ENCODE measurements at places on chromosomes 3 and 15.

GRCh38 chr3:146160964-146161662 is at the start of gene PLOD2:
Gene PLOD2 (minus strand): TSS chr3:146161184. CDS start chr3:146160989, 195 bp downstream.
- DNase-seq, result peak; percentile 64

DNA sequence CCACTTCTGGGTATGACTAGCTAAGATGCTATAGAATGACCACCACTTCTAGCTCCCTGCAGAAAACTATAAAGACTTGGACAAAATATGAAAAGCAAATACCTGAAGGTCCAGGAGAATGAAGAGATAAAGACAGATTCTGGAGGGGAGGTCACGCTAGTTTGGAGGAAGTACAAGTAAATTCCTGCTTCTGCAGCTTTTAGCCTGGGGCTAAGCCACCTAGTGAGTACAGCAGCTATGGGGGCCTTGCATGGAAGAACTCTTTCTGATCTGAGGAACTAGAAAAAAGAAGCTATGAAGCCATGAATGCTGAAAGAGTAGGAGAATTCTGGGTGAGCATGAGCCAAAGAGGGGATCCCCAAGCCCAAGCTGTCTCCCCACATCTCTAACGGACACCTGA is 29.8 kb downstream of the NRG4 start:
- DNase-seq, result no peak

- DNase-seq, result no peak
Measured at GRCh38 chr3:18382760-18383369, 42.3 kb downstream of the SATB1 start.

GRCh38 chr3:188272481-188273372 is 118.8 kb downstream of the LPP start:
- DNase-seq, result no peak

DNA sequence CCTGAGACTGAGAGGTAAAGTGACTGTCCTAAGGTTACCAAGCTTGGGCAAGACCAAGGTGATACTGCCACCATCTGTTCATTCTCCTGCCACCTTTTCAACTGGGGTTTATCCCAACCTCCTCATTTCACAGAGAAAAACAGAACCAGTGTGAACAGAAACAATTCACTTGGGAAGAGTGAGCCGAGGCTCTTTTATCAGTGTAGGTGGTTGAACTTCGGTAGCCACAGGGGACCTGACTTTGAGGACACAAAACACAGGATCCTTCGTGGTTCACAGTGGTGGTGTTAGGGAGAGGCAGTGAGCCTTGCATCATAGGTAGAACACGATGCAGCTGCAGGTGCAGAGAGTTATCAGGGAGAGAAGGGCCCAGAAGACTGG is 72.8 kb upstream of the ICE2 start:
- DNase-seq, result no peak

DNA sequence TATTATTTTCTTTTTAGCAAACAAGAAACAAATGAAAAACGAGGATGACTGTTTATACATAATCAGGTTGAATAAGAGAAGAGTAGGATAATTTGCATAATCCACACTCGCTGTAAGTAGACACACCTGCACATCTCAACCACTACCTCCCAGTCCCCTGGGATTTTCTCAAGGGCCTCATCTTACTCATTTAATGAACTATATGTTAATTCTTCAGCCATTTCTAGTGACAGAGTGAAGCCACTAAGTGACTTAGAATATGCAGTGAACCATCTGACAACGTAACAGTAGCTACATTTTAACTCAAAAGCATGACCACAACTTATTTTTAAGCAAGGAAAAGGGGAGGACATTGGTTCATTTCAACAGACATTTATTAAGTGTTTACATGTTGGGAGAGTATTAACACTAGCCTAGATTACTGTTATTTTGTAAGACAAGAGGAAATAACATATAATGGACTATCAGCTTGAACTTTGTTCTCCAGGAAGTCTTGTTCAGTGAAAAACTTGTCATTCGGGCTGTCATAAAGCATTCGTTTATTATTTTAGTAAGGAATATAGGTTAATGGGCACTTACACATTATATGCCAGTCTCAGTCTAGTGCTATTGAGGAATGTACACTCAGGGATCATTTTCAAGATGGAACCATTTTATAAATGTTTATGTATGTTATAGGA is 173.0 kb upstream of the ROBO2 start:
- no peak for DNase-seq

- DNase-seq, result no peak
Measured at GRCh38 chr3:100480081-100480480, 12.3 kb upstream of the TMEM45A start.

DNA sequence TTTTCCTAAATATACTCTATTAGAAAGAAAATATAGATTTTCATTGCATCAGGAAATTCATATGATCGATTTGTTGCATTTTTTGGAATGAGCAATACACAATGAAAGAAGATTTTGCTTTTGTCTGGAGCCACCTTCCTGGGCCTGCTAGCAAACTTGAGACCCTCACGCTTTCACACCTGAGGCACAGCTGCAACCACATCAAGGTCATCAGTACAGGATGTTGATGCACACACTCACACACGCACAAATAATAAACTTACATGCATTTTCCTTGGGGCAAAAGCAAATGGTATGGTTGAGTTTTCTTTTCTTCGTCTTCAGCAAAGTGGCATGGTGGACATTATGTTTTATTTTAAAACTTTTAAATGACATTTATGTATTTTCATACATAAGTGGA is 64.8 kb upstream of the SATB1 start:
- no peak for DNase-seq

GRCh38 chr3:20458994-20459716 is 273.1 kb upstream of the SGO1 start:
- DNase-seq, result no peak

- DNase-seq, result no peak
Measured at GRCh38 chr3:41267975-41268640, 68.8 kb downstream of the CTNNB1 start.

DNA sequence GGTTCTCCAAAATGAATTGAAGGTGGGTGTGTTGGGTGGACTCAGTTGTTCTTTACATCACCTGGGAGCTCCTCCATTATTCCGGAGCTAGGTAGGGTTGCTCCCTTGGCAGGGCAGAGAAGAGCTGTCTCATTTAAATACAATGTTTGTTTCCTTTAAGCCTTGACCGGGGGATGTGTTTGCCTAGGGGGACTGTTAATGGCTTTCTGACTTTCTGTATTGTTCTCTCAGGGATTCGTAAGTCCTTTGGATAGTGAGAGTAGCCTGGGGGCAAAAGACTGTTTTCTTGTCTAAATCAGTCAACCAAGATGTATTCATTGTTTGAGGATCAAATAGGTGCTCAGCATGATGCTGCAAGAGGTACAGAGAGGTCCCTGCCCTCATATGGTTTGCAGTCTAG is 71.1 kb downstream of the CDAN1 start:
- DNase-seq, result no peak

DNA sequence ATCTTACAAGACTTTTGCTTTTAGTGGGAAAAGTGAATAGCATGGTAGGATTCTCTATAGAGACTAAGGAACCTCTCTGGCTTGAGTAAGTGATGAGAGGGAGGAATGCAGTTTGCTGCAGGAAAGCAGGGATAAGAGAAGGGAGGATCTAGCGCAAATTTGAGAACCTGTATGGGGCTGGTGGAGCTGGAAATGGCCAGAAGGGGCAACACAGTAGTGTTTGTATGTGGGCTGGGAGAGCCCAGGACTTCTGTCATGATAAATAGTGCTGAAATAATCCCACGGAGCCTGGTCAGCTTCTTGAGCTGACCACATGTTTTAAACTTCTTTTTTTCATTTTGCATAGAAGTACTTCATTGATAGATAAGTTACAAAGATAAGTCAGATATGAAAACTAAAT is 11.2 kb upstream of the SHC4 start:
- DNase-seq, result no peak

- DNase-seq, result no peak
Measured at GRCh38 chr3:42500091-42500490, 2.4 kb upstream of the VIPR1 start.

- no peak for DNase-seq
Measured at GRCh38 chr3:139957844-139958243, 22.9 kb downstream of the CLSTN2 start.

- DNase-seq, result peak; percentile 73
Measured at GRCh38 chr15:62066663-62067447, at the start of gene C2CD4A. Gene C2CD4A (plus strand): TSS chr15:62066977. CDS start chr15:62067614, 637 bp downstream.

GRCh38 chr15:81329446-81329845 is 5.5 kb upstream of the STARD5 start:
- no peak for DNase-seq

Measured in right renal pelvis (tissue), 4 donors.